Naive thymus-derived CD4-positive, alpha-beta T cell (primary cell): ENCODE measurements at places on chromosomes 2 and 18.

DNA sequence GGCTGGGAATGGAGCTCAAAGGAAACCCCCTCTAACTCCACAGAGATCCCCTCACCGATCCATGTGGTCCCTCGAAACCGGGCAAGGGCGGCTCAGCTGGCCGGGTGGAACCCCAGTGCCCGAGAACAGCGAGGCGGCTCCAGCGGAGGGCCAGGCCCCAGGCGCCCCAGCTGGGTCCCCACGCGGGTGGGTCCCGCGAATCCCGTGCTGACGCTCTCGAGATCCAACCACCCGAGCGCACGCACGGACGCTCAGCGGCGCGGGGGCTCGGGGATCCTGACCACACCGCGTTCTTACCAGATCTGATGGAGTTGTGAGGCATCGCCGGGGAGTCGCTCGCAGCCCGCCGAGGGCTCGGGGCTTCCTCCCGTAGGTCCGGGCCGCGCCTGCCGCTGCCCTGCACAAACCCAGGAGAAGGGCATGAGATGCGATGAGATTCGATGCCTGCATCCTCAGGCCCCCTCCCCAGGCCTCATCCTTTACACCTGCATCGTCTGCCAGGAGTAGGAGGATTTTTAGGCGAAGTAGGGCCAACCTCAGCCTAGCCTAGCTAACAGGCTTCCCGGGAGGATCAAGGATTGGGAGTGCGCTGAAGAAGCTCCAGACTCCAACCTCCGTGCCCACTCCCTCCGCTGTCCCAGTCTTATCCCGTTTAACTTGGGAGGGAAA is 514 bp downstream of the PAX8 start:
- no peak for DNase-seq

DNA sequence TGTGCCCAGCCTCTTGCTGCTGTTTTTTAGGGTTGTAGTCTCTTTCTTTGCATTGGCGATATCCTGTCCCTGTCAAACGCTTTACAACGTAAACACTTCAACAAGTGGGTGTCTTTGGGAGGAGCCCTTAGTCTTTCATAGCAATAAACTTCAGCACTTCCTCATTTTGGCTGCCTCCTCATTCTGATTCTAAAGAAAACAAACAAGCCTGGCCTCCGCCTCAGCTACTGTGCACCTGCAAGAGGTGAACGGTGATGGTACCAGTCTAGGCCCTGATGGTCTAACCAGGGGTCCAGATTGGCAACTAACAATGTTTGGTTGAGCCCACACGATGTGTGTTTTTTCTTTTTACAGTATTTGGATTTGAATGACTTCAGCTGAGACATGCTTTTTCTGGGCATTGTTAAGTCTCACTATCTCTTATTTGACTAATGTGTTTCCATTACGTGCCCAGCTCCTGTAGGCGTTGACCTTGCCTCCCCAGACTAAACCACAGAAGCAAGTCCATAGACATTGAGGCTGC is 53.2 kb upstream of the CUL3 start:
- peak; percentile 65 for DNase-seq

- no peak for DNase-seq
Observed at GRCh38 chr2:166419616-166419934, 43.8 kb upstream of the SCN9A start.

DNA sequence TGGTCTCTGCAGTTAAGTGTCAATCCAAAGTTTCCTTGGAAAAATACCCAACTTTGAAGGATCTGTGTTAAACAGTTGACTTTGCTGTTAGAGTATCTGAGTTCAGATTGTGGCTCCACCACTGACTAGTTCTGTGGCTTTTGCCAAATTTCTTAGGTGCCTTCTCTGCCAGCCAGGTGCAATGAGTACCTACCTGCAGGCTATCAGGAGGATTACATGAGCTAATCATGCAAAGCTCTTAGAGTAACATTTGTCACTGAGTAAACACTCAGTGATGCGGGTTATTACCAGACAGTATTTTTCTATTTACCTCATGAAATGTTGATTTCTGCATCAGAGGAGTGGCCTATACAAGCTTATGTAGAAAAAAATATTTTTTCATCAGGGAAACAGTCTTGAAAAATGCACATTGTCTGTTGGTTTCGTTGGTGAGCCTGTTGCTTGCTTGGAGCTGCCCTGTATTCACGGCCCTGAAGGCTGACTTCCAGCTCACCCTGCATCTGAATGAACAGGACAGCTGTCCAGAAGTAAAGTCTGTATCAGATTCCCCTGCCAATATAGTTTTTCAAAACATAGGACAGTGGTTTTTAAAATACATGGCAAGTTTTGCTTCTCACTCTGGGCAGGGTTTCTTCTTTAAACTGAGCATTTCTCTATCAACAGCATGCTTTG is 235.1 kb downstream of the CDCA7 start:
- no peak for DNase-seq

GRCh38 chr18:5103286-5103685 is 93.8 kb downstream of the AKAIN1 start:
- peak; percentile 20 for DNase-seq

DNA sequence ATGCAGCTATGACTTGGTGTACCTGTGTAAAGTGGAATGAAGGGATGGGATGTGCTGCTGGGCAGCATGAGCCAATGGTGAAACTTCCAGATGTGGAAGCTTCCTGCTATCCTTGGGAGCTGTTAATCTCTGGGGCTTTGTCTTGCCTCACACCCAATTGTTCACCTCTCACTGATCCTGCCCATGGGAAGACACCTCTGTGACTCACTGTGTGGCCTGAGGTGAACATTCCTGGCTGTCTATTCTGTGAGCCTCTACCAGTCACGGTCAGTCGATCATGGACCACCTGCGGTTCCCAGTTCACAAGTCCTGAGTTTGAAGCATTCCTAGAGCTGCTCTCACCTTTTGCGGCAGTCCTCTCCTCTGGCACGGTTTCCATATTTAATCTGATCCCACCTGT is 12.1 kb downstream of the NEURL3 start:
- no peak for DNase-seq

- no peak for DNase-seq
Observed at GRCh38 chr2:221176667-221177066, 395.4 kb downstream of the EPHA4 start.

DNA sequence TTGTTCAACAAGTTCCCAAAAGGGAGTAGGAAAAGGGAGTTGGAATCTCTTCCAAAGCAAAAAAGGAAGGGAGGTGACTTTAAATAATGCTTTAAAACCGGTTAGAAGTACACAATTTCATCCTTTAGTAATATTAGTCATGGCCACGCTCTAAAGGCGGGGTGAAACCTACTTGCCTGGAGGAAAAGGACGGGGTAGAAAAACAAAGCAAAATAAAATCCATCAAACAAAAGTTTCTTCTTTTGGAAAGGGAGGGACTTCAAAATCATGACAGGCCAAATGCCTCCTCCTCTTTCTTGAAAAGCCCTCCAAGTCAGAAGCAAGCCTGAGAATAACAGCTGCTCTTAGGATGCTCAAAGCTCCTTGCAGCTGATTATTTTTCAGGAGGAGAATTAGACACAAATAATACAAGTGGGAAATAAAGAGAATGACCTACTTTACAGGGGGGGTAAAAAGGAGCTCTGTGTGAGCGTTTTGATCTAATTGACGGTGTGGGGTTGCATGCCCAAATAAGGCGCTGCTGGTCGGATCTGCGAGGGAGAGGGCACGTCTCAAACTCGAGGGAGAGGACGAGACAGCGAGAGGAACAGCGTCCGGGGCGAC is 1.8 kb upstream of the NPAS2 start:
- DNase-seq = no peak

- no peak for DNase-seq
Observed at GRCh38 chr2:151423760-151424159, 14.1 kb downstream of the RIF1 start.

DNA sequence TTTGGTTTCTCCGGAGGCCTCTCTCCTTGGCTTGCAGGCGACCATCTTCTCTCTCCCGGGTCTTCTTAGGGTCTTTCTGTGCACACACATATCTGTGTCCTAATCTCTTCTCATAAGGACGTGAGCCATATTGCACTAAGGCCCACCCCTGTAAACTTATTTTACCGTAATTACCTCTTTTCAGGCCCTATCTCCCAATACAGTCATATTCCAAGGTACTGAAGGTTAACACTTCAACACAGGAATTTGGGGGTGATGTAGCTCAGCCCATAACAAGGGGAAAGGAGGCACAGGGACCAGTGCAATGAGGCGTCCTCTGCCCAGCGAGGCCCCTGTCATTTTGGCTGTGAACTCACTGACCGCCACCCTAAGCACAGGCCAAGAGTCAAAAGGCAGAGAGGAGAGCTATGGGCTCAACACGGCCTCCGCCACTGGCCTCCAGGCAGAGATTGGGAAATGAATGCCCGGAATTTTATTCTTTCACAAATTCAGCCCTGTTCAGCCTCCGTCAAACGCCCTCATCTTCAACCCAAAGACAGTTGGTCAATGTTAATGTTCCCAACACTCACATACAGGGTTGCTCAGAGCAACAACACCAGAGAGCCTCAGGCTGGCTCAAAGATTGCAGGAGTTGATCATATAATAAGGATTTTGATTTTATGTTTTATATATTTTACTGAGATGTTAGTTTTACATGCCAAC is 15.9 kb upstream of the NMUR1 start:
- DNase-seq = no peak
